ENCODE measurements at places on chromosomes 5 and 9.
A peak's percentile ranks its signal among the peaks of the same experiment; 100 is the strongest.

DNA sequence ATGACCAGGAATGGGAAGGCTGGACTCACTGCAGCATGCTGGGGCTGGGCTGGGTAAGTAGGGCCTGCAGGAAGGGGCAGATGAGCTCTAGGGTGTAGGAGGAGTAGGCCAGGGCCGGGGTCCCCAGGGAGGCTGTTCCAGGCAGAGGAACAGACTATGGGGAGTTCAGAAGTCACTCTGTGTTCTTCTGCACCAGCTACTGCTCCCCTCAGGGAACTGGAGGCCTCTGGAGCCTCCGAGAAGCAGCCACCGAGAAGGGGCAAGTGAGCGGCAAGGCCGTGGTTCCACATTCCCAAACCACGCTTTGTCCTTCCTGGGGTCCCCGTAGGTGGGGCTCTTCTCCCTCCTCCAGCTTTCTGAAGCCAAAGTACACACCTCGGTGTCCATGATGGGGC is 8.4 kb upstream of the SLC2A6 start:
- no peak for DNase-seq

DNA sequence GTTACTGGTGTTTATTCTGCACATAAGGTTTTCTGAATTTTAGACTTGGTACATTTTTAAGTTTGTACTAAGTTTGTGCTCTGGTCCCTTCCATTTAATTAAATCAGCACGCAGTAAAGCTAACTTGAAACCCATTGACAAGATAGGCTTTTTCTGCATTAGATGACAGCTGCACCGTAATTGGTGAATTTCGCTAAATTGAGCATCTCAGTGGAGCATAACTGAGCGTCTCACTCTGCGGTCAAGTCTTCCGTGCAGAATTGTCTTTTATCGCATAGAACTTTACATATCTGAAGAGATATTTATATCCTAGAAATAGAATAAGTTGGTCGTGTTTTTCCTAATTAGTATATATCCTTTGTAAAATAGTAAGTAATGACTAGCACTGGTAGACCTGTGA is 4.1 kb downstream of the SUB1 start:
- no peak for DNase-seq

GRCh38 chr5:39452846-39453245 is 28.1 kb upstream of the DAB2 start:
- no peak for DNase-seq

DNA sequence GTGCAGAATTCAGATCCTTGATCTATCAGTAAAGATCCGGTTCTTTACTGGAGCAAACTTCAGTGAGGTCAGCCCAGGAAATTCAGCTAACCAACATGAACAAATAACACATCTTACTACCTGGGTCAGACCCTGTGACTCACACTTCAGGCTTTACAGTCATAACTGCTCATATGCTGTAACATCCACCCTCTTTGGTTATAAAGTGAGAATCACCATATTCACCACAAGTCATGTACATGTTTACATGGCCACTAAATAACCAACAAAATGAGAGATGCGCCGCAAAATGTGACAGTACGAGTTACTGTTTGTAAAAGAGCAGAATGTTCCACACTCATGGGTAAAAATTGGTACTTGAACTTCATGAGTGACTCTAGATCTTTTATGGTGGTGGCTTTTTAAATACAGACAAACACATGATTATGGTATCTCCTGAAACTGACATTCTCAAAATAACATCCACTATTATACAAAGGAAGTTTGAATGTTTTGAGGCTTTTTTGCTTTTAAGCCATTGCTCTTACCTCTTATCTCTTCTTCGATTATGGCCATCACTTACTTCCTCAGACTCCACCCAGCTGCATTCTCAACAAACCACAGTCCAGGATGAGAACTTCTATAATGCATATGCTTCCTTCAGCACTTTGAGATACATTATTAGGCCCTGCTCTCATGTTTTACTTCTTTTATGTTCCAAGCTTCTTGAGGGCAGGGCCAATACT is 516.6 kb downstream of the RAB3C start:
- no peak for DNase-seq

DNA sequence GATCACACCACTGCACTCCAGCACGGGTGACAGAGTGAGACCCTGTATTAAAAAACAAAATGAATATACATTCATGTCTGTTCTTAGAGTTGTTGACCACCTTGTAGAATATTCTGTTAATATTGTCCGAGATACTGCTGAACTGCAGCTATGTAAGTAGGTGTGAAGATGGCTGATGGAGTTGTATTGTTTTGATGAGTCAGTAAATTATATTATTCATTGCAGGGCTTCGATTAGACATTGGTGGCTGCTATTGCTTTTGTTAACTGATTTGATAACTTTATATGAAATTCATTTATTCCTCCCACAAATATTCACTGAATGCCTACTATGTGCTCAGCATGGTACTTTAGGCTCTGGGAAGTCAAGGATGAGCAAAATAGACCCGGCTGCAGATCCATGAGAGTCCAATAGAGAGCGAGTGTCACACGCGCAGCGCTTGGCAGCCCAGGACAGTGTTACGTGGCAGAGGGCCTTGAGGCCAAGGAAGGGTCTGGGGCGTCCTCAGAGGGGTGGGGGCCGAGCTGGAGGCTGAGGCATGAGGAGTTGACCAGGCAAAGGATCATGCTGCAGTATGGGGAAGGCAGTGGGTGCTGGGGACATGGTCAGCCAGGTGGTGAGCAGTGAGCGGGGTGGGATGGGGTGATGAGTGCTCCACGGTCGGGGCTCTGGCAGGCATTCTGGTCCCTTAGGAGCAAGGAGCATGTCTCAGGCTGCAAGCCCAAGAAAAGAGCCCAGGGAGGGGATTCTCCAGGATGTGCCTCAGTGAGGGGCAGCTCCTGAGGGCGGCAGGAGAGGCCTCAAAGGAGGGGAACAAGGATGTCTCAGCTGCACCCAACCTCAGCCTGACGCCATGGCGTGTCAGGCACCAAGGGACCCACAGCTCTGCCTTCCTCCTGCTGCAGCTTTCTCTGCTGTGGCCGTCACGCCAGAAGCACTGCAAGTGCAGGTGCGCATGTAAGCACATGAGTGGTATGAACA is 243.5 kb downstream of the GADD45G start:
- DNase-seq = no peak

DNA sequence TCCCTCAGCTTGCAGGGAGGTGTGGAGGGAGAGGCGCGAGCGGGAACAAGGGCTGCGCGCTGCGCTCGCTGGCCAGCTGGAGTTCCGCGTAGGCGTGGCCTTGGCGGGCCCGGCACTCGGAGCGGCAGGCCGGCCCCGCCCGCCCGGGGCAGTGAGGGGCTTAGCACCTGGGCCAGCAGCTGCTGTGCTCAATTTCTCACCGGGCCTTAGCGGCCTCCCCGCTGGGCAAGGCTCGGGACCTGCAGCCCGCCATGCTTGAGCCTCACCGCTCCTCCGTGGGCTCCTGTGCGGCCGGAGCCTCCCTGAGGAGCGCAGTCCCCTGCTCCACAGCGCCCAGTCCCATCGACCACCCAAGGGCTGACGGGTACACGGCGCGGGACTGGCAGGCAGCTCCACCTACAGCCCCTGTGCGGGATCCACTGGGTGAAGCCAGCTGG is 1516.4 kb downstream of the EFNA5 start:
- no peak for DNase-seq

GRCh38 chr9:90896231-90896630 is 94.6 kb downstream of the SYK start:
- no peak for DNase-seq

- DNase-seq = no peak
These were observed 289.4 kb downstream of the EFNA5 start for GRCh38 chr5:107381189-107381856.

DNA sequence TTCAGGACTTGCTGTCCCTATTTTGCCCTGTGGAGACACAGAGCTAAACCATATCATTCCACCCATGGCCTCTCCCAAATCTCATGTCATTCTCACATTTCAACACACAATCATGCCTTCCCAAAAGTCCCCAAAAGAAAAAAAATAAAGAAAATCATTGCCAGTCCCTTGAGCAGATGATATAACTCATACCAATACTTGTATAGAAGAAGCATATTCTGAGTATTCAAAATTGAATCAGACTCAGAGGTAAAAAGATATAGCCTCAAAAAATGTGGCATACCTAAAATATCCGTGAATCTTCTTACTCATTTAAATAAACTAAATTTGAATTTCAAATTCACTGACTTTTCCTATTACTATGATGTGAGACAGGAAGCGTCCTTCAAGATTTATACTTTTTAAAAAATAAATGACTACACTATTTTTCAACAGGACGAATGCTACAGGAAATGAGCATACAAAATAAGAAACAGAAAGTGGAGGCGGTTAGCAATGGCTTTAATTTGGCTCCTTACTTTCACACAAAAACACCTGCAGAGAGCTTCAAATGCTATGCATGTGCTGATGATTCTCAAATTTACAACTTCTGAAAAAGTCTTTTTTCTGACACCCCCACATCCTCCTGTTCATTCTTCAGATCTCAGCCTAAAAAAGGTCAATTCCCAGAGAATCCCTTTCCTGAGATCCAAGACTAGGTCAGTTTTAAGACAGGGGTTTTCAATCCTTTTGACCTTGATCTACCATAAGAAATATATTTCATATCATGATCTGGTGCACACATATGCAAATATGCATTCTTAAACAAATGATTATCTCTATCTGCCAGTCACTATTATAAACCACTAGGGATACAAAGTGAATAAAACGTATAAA is 39.6 kb upstream of the DMXL1 start:
- DNase-seq = no peak

DNA sequence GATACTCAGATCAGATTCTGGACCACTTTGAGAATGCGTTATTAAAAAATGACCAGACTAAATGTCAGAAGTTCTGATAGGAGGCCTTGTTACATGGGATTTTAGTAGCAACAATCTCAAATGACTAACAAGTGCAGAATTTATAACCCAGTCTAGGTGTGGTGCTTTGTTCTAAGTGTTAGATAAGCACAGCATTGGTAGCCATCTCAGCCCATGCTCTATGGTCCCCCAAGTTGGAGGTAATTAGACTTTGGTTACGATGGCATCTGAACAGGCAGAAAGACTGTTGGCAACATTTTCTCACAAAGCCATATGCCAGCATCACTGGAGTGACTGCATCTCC is 140.4 kb upstream of the RPS23 start:
- no peak for DNase-seq

GRCh38 chr5:149035372-149035790 is 27.5 kb downstream of the SH3TC2 start:
- DNase-seq = peak; percentile 48

GRCh38 chr5:60685700-60686099 is 14.3 kb downstream of the DEPDC1B start:
- DNase-seq = no peak

DNA sequence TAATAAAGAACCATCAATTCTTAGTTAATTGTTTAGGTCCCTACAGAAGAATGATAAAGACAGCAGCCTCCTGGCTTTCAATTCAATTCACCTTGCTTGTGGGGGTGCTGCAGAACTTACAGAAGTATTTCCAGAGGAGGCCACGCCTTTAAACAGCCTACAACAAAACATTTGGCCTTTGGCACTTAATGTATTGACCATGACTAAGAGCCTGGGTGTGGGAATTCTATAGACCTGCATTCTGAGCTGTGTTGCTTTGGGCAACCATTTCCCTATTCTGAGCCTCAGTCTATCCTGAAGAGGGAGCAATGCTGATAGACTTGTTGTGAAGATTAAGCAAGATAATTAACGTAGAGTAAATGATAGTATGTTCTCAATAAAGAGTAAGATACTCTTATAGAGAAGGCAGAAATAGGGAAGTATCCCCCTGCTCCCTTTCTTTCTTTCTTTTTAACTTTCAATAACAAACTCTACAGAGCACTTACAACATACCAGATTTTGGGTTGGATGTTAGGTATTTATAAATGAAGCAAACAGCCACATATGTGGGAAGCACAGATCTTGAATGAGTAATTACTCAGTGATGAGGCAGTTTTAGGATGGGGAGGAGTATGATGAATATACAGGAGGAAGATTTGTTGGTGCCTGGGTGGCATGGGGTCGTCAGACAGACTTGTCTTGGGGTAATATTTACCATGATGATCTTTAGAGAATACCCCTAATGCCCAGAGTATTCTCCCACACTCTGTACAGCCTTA is 28.4 kb downstream of the PAPPA start:
- DNase-seq = no peak

GRCh38 chr9:29657821-29658220 is 2084.5 kb upstream of the C9orf72 start:
- DNase-seq = no peak

- DNase-seq = no peak
These were observed 79.5 kb downstream of the TTC39B start for GRCh38 chr9:15227491-15227890.

DNA sequence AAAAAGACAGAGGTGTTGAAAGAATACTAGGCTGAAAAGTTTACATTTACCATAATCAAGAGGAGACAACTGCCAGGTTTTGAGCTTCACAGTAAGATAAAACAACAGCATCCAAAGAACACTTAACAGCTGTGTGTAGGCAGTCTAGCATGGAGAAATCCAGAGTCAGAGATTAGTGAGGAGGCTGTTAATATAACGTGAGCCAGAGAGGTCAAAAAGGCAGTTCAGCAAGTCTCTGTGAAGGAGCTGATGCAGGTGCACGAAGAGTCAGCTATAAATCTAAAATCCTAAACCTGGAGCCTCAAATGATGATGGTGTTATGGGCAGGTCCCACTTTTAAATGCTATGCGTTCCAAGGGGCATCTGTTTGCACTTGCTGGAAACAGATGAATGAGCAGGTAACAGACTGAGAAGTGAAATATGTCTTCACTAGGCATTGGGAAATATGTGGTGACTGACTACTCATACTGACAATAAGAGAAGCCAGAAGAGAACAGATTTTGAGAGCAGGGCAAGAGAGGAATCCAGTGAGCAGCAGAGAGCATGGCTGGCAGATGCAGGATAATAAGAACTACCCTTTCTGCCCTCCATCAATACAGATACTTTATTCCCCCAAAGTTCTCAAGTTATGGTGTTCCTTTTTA is 8.7 kb downstream of the APTX start:
- DNase-seq = no peak

DNA sequence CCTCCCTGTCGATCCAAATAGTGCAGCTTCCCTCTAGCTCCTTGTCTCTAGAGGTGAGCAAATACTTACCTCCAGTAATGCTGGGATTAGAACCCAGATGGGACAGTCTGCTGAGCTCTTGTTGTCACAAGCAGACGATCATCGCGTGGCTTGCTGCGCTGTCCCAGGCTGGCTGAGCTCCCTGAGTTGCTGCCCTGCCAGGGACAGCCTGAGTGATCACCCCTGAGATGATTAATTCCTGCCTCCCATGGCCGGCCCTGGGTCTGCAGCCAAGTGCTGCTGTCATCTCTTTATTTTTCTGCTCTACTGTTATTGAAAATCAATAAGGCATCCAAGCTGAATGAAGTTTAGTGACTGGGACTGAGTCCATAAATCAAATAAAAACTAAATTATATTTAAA is 94.0 kb upstream of the ALDH1B1 start:
- DNase-seq = no peak
